ENCODE measurements at places on chromosomes 11 and 22.

GRCh38 chr11:44969651-44970252, 19.1 kb upstream of the TP53I11 start:
- DNase-seq = no peak

GRCh38 chr11:73259406-73260126, 12.6 kb upstream of the P2RY6 start:
- no peak for DNase-seq

GRCh38 chr22:19480789-19481188, 1.1 kb downstream of the CDC45 start:
- no peak for DNase-seq

DNA sequence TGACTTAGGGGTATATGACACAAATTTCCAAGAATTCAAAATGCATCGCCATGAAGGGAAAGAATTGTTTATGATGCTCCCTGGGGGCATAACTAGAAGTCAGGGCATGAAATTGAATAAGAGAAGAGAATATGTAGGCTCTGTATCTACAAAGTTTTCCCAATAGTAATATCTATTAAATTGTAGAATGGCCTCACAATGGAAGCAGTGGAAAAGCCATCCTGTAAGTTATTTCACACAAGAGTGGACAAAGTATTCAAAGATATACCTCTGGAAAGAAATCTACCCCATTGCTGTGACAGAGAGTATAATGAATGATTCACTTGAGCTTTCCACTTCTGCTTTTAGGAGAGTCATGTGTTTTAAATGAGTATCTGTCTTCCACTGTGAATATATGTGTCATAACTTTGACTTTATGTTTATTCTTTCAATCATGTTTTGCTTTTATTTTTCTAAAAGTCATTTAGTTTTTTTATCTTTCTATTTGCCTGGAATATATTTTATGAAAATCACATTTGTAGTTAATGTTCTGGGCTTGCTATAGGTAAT, 65.7 kb upstream of the DDI1 start:
- DNase-seq = no peak

- DNase-seq = peak; percentile 80
Measured at GRCh38 chr11:32210556-32210955, 119.7 kb downstream of the RCN1 start.

GRCh38 chr11:121510438-121510837, 57.7 kb upstream of the SORL1-AS1 start:
- DNase-seq = no peak

DNA sequence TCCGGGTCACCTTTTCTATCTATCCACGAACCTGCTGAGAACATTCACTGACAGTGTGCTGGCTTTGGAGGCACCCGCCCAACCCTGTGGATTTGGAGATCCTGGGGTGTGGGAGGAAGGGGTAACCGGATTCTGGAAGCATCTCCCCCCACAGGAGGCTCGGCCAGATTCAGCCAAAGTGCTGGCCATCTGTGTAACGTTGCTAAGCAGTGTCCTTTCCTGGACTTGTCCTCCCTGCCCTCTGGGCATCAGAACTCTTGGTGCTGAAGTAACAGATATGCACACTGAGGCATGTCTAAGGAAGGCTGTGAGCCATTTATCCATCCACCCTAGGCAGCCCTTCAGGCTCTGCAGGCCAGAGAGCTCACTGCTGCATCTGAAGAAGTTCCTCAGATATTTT, 85.7 kb downstream of the SNX19 start:
- DNase-seq = no peak

DNA sequence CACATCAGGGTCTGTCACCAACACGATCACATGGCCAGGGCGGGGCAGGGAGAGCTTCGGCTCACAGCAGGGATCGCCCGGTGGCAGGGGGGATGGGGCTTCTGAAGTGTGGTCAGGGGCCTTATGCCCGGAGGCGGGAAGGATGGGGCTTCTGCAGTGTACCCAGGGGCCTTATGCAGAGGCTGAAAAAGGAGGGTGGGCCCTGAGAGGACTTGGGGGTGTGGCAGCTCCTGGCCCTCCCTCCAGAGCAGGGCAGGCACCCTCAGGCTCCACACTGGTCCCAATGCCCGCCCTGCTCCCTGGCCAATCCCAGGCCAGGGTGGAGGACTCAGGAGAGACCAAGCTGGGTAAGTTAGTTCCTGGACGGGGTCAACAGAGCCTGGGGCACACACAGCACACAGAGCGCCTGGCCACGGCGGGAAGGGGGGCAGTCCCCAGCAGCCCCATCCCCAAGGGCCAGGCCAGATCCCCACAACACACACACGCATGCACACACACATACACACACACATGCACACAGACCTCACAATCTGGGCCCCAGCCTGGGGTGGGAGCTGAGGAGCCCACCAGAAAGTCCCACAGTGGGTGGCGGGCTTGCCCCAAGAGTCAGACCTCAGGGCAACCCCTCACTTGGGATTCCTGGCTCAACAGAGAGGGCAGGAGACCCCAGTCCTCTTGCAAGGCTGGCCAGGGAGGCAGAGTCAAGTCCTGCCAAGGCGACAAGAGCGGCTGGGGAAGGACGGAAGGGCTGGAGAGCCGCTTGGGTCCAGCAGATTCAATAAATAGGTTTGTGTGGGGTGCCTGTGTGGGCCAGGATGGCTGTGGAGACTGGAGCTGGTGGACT, 1.1 kb upstream of the CEND1 start:
- DNase-seq = no peak

- no peak for DNase-seq
Measured at GRCh38 chr11:45937916-45938315, 15.5 kb downstream of the LARGE2 start.

GRCh38 chr22:38289583-38290082, 16.8 kb upstream of the TMEM184B start:
- DNase-seq = no peak

All from fibroblast of skin of right quadriceps (primary cell).